ENCODE measurements at places on chromosomes 4 and X. TPM values are rescaled to one million over a fixed set of nuclear protein-coding genes. Genes with fewer than 3 reads are reported as not detected.

DNA sequence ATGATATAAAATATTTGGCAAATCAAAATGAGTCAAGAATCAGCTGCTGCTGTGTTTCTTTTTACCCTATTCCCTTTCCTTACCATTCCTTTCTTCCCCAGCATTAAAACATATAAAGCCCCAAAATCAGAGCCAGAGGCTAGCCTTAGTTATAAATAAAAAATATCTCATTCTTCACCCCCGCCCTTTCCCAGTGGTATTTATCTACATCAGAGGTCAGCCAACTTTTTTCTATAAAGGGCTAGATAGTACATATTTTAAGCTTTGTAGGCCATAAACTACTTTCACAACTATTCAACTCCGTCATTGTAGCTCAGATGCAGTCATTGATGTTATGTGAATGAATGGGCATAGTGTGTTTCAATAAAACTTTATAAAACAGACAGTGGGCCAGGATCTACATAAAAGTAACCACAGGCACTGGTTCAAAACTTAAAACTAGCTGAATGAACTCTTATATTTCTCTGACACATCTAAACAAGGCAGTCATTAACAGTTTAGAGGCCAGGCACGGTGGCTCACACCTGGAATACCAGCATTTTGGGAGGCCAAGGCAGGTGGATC lies 30.5 kb upstream of the TCEANC start:
- no peak for DNase-seq

Gene RPA4
- total RNA-seq, result not detected

- peak; percentile 50 for DNase-seq
Measured at GRCh38 chr4:121690001-121690400, 6.8 kb downstream of the ANXA5 start.

Gene WWC2
- total RNA-seq, result 8.3 TPM

GRCh38 chrX:120750381-120750780 lies 120.5 kb upstream of the C1GALT1C1 start:
- DNase-seq, result no peak

Gene ITIH6
- total RNA-seq, result not detected

GRCh38 chr4:53960843-53961242 lies 103.6 kb downstream of the CHIC2 start:
- no peak for DNase-seq

DNA sequence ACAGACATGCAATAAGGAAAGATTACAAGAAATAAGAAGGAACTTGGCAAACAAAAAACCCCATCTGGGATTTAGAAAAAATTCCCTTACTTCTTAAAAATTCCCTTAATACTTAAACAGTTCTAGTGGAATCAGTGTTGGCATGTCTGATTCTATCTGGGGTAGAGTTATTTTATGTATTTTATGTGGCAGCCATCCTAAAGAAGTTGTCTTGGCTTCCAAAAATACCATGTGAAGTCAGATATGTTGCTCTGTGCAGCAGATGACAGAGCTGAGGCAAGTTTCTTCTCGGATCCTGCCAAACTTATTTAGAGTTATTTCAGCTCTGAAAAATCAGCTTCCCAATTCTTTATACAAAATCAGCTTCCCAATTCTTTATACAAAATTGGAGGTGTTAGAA lies 14.7 kb downstream of the YY2 start:
- DNase-seq, result no peak

Measured in Caki2 (cell line).